ENCODE measurements at places on chromosomes 6 and 20. TPM values are rescaled to one million over a fixed set of nuclear protein-coding genes. Genes with fewer than 3 reads are reported as not detected.

CLPSL2 gene
- total RNA-seq, result 2.0 TPM

FAM110A gene
- 10.7 TPM for total RNA-seq

ADGRF5 gene
- not detected for total RNA-seq

C20orf144 gene
- 0.07 TPM for total RNA-seq

UNC93A gene
- total RNA-seq, result not detected

INSM1 gene
- total RNA-seq, result not detected

SLC22A16 gene
- total RNA-seq, result not detected

LAMA2 gene
- 0.31 TPM for total RNA-seq

DCBLD1 gene
- 24.0 TPM for total RNA-seq

NKX2-2 gene
- not detected for total RNA-seq

HLA-DMB gene
- 1.3 TPM for total RNA-seq

MAS1L gene
- total RNA-seq, result not detected

TFAP2A gene
- 11.9 TPM for total RNA-seq

FILIP1 gene
- total RNA-seq, result 0.30 TPM

PLEKHG1 gene
- 0.32 TPM for total RNA-seq

PBOV1 gene
- total RNA-seq, result not detected

CBFA2T2 gene
- 6.0 TPM for total RNA-seq

LY86 gene
- total RNA-seq, result not detected

SRF gene
- 16.1 TPM for total RNA-seq

UBD gene
- 0.44 TPM for total RNA-seq

NRM gene
- 26.1 TPM for total RNA-seq

DNAH8 gene
- total RNA-seq, result not detected

ADGRG6 gene
- total RNA-seq, result 38.2 TPM

TUBE1 gene
- total RNA-seq, result 6.3 TPM

LY6G6C gene
- total RNA-seq, result not detected

BTN1A1 gene
- not detected for total RNA-seq

RIPK1 gene
- 12.6 TPM for total RNA-seq

ITCH gene
- total RNA-seq, result 22.5 TPM

C6orf58 gene
- total RNA-seq, result not detected

CCDC170 gene
- 0.16 TPM for total RNA-seq

SPATS1 gene
- total RNA-seq, result not detected

SUMO4 gene
- not detected for total RNA-seq

ANKRD66 gene
- total RNA-seq, result not detected

CEP162 gene
- 1.8 TPM for total RNA-seq

CLVS2 gene
- total RNA-seq, result 0.15 TPM

SS18L1 gene
- total RNA-seq, result 8.8 TPM

FOXA2 gene
- total RNA-seq, result 17.8 TPM

PI3 gene
- total RNA-seq, result 2.1 TPM

TMC2 gene
- total RNA-seq, result not detected

NR2E1 gene
- total RNA-seq, result not detected

MPIG6B gene
- not detected for total RNA-seq

BEND6 gene
- 1.3 TPM for total RNA-seq

CNR1 gene
- 0.46 TPM for total RNA-seq

CST5 gene
- not detected for total RNA-seq

STXBP5 gene
- 14.7 TPM for total RNA-seq

TINAG gene
- total RNA-seq, result not detected

RIPPLY2 gene
- not detected for total RNA-seq

SMPDL3A gene
- total RNA-seq, result 4.4 TPM

NANP gene
- 7.5 TPM for total RNA-seq

ZBTB12 gene
- 3.5 TPM for total RNA-seq

TRIM31 gene
- total RNA-seq, result 1.4 TPM

TRMT6 gene
- total RNA-seq, result 41.8 TPM

BTNL2 gene
- not detected for total RNA-seq

RNF182 gene
- 5.1 TPM for total RNA-seq

OPRM1 gene
- total RNA-seq, result not detected

Data from A549 treated with GW870086 at 1 μM for 4 hours (cell line).